ENCODE measurements at places on chromosomes 1 and 21.

GRCh38 chr1:26417111-26417759 is 6.6 kb downstream of the LIN28A start:
- DNase-seq: peak; percentile 77

- DNase-seq: no peak
These were observed 60.3 kb downstream of the SLC45A1 start for GRCh38 chr1:8378178-8378577.

DNA sequence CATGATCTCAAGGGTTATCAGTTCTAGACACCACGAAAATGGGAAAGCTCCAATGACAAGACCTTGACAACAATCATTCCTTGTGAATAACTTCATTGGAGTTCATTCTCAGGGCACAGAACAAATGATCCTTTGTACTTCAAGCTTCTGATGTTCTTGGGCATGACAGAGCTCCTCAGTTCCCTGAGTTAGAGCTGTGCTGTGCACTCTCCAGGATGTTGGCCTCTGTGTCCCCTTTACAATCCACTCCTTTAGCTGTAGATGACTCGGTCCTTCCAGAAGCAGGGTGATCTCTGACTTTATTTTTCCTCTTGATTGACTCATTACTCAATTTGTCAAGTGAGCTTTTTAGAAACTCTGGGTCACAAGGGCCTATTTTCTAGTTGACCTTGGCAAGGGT is 3.9 kb upstream of the FAM78B start:
- DNase-seq: no peak

DNA sequence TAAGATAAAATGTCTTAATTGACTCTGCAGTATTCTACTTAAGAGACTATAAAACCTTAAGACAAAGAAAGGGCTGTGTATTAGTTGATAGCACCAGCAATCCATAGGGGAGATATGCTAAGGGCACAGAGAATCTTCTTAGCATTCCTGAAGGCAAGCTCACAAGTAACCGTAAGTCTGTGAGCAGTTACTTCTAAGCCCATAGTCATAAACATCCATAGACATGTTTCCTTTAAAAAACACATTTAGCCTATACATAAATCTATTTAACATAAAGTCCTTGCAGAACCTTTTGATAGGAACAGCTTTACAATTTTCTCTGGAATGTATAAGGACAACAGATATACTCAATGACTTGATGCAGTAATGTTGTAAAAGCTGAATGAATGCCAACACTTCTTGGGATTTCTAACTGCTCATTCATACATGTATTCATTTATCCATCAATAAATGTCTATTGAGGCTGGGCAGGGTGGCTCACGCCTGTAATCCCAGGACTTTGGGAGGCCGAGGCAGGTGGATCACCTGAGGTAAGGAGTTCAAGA is 6.3 kb upstream of the ERRFI1 start:
- no peak for DNase-seq

GRCh38 chr1:232508130-232508701 is 121.7 kb downstream of the SIPA1L2 start:
- DNase-seq: no peak

GRCh38 chr1:21702780-21703179 is 33.6 kb upstream of the RAP1GAP start:
- DNase-seq: no peak

- no peak for DNase-seq
These were observed 5.3 kb downstream of the VANGL1 start for GRCh38 chr1:115647047-115647446.

- no peak for DNase-seq
These were observed 746 bp upstream of the C1orf116 start for GRCh38 chr1:207033302-207033701.

DNA sequence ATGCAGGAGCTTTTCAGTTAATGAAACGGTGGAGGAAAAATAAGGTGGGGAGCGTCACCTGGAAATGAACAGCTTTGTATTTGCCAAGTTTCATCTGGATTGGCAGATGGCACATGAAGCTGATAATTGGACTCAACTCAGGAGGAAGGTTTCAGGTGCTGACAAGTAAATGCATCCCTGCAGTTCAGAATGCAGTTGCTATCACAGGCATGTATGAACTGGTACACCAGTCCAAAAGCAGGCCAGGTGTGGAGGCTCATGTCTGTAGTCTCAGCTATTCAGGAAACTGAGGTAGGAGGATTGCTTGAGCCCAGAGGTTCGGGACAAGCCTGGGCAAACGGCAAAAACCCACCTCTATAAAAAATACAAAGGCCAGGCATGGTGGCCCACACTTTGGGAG is 15.5 kb downstream of the DEGS1 start:
- no peak for DNase-seq

GRCh38 chr1:23722652-23723051 is 20.6 kb upstream of the ELOA start:
- DNase-seq: no peak

DNA sequence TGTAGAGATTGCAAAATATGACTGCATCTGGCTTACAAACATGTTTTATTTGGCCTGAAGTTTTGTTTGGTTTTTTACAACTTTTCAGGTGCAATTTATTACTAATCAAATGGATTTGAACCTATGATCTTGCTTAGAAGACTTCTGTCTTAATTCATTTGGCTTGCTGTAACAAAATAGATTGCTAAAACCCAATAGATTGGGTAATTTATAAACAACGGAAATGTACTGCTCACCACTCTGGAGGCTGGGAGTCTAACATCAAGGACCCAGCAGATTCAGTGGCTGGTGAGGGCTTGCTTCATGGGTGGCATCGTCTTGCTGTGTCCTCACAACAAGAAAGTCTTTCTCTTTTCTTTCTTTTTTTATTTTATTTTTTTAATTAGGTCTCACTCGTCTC is 72.9 kb downstream of the LBR start:
- no peak for DNase-seq

DNA sequence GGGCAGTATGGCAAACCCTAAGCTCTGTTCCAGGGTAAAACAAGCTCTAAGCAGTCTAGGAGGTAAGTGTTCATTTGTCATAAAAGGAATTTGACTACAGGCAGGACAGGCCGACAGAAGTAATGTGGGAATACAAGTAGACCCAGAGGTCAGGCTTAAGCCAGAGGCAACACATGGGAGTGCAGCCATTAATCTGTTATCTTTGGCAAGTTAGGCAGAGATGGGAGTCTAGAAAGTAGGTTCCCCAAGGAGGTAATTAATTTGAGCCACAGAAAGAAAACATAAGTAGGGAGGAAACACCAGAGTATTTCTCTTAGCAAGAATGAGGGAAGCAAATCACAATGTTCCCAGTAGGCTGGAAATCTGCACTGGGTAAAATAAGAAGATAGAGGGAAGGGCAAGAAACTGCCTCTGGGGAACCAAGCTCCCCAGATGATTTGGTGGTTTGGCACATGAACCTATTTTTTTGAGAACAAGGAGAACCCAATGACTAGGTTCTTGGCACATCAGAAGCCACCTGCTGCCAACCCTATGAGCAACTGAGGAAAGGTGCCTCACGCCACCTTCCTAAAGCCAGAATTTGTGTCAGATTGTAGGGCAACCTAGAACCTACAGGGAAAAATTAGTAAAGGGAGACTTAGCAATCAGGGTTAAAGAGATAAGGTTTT is 636.4 kb upstream of the PLXNA2 start:
- DNase-seq: no peak

DNA sequence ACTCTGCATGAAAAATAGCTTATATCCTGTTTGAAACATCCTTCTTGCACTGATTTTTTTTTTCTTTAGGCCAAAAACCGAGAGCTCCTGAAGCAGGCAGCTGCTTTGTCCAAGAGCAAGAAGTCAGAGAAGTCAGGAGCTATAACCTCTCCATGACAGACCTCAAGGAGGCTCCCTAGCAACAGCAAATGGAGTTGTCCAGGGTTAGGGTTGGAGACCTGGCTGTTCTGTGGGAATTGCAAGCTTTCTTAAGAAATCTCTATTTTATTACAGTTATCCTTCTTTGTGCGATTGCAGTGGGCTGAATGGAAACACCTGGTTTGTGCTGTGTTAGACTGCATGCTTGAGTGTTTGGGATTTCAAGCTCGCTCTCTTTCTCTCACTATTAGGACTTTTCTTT is 12.6 kb upstream of the STX12 start:
- no peak for DNase-seq

DNA sequence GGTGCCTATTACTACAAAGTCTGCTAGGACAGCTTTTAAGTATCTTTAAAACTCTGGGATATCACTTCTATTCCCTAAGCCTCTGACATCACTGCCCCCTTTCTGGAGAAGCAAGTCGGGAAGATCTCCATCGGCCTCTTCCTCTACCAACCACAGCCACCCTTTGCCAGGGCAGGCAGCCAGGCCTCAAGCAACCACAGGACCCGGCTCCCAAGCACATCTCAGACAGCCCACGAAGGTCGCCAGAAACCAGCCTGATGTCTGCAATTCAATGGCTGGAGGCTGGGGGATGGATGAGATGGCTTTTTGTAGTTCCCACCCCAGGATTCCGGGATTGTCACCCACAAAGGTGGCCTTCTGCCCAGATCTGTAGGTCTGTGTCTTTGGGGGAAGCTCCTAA is 70.7 kb downstream of the LGR6 start:
- DNase-seq: no peak

DNA sequence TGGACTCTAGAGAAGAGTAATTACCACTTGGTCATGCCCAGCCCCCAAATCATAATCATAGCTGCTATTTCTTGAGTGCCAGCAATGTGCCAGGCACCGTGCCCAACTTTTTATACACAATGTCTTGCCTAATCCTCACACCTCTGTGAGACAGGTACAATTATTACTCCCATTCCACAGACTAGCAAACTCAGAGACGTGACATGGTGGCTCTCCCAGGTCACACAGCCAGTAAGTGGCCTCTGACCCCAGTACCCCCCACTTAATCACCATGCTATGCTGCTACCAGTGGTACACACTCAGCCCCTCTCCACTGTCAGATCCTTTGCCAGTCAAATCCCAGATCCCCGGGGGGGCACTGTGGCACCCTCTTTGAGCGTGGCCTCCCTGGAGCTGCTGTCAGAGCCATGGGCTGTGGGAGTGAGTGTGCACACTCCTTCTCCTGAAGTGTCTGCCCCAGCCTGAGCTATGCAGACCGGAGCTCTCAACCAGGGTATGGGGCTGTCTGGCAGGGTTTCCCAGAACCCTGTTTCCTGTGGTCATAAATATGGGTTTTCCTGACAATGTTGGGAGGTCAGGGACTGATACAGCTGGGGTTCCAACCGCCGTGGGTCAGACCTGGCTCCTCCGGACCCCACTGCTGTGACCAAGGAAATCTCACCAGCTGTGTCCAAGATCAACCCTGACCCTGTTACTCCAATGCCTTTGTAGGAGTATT is 51.8 kb downstream of the LACTBL1 start:
- DNase-seq: no peak

GRCh38 chr1:165696625-165697100 is 1.7 kb downstream of the ALDH9A1 start:
- DNase-seq: no peak

DNA sequence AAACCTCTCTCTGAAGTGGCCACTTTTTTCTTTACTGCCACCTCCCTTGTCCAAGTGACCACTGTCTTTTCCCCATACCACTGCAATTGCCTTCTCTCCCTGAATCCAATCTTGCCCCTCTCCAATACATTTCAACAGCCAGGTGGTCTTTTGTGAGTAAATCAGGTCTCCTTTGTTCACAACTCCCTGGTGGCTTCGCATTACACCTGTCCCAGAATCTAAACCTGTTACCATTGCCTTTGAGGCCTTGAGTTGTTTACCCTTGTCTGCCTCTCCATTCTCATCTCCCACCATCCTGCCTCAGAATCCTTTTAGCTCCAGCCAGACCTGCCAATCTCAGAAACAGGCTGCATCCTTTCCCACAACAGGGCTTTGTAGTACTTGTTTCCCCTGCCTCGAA is 21.8 kb upstream of the DYNLT5 start:
- peak; percentile 61 for DNase-seq

GRCh38 chr1:230186003-230186863 is 119.2 kb downstream of the GALNT2 start:
- peak; percentile 83 for DNase-seq

DNA sequence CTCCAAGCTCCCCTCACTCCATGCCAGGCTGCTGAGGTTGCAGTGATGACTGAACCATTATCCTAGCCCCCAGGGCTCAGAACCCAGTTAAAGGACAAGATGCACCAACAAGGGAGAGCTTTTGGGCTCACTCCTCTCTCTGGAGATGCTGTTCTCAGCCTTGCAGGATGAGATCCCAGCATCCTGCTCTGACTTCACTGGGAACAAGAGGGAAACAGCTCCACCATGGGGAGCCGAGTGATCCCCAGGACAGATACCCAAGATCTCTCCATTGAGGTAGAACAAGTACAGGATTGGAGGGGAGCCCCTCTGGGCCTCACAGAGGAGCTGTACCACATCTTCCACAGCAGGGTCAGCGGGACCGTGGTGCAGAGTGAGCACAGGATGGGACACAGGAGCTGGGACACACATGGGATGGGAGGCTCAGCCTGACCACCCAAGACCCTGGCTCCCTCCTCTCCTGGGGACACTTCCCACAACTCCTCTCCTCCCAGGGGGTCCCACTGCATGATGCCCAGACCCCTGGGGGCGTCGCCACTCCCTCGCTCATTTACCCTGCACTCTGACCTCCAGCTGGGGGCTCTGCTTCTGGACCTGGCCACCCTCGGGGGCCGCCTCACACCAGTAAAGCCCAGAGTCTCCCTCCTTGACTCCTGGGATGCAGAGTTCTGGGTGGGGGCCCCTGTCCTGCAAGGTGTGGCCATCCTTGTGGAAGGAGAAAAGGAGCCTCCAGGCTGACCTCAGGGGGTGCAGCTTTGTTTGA is 18.6 kb upstream of the SLAMF9 start:
- no peak for DNase-seq

- DNase-seq: no peak
These were observed 691.3 kb upstream of the CXADR start for GRCh38 chr21:16821588-16821987.

DNA sequence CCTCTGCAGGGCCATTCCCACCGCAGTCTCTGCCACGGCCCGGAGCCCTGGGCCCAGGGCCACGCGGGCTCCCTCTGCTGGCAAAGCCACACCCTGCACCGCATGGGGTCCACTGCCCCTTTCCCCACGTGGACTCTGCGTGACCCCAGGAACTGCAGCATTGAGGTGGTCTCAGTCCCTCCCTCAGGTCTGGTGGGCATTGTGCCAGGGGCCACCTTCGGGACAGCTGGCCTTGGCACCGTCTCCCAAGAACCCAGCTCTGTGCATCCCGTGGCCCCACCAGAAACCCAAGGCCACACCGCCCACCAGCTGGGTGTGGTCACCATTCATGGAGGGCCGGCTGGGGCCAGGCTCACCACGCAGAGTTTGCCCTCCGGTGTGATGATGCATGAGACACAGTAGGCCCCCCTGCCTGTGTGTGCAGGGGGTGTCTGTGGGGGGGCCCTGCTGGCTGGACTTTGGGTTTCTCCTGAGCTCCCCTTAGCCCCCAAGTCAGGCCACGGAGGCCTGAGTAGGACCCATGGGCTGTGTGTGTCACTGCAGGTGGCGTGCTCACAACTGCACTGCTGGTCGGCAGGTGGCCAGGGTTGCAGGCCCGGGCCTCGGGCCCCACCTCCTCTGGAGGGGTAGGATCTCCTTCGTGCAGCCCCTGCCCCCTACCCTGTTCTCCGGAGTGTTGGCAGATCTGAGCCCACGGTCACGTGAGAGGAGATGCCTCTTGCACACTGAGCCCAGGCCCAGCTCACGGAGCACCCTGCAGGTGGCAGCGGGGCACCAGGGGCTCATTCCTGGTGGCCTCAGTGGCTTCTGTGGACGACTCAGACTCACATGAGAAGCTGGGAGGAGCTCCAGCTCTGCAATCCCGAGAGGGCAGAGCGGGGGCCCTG is 5.8 kb downstream of the VWA1 start:
- no peak for DNase-seq

- no peak for DNase-seq
These were observed 42.2 kb downstream of the WDR3 start for GRCh38 chr1:117971777-117972176.

All from NCI-H1436 (cell line).